ENCODE measurements at places on chromosomes 12 and 14.

- DNase-seq: no peak
Observed at GRCh38 chr14:61347826-61348443, 26.6 kb downstream of the PRKCH start.

- DNase-seq: no peak
Observed at GRCh38 chr12:6615802-6616201, 8.6 kb upstream of the CHD4 start.

DNA sequence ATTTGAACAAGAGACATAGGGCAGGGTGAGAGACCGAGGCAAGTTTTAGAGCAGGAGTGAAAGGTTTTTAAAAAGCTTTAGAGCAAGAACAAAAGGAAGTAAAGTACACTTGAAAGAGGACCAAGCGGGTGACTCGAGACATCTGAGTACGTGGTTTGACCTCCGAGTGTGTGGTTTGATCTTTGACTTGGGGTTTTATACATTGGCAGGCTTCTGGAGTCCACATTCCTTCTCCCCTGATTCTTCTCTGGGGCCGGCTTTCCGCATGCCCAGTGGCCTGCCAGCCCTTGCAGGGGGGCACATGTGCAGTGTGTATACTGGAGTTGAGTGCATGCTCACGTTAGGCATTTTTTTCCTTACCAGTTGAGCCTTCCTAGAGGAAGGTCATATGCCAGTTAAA, 96.3 kb downstream of the SLC15A4 start:
- DNase-seq: no peak

DNA sequence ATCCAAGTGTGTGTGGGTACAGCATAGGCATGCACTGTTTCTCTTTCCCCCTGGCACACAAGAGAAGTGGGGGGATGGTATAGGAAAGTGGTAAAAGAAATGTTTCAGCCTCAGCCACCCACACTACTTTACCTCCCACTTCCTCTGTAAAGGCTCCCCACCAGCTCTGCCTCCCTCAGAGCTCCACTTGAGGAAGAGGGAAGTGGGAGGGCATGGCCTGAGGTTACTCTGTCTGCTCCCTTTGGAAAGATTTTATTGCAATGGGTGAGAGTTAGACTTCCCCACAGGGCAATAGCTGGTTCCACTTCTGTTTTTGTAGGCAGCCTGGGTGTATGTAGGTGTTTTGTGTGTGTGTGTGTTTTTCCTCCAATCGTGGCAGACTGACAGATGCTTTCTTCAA, 145.3 kb downstream of the SSPN start:
- no peak for DNase-seq

DNA sequence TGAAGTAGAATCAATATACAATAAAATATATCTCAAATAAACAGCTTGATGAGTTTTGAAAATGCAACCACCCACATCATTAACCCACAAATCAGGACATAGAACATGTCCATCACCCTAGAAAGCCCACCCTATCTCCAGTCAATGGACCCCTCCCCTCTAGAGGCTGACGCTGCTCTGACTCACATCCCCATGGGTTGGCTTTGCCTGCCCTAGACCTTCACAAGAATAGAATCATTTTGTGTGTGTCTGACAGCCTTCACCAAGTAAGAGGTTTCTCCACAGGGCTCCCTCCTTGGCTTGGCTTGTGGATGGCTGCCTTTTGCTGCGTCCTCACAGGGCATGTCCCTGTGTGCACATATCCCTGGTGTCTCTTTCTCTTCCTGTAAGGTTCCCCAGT, 250.2 kb upstream of the RTL1 start:
- DNase-seq: no peak

DNA sequence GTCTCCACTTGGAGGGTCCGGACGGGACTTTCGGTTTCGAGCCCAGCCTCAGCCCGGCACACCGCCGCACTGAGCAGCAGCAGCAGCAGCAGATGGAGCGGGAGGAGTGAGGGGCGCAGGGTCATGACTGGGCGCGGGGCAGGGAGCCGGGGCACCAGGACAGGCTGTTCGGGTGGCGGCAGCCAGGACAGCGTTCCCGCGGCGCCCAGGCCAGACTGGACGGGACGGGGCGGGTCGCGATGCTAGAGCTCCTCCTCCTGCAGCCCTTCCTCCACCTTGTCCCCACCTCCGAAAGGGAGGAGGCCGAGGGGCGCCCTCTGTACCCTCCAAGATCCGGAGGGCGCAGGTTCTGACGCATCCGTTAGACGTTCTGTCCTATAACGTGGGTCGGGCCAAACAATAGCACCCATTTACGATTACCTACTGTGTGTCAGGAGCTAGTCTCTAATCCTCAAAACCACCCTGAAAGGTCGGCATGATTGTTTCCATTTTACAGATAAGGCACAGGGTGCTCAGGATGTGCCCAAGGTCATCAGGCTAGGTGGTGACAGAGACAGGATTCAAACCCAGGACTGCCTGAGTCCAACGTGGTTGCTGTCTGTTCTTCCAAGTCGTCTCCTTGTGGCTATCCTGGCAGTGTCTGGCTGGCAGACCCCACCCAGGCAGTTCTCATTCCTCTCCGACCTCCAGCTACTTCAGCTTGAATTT, at the start of gene FKBP11:
FKBP11 (minus strand) TSS at position 189 of the 708 bp plus-strand sequence; CDS start at position 125, 64 bp downstream.
- DNase-seq: peak; percentile 56

DNA sequence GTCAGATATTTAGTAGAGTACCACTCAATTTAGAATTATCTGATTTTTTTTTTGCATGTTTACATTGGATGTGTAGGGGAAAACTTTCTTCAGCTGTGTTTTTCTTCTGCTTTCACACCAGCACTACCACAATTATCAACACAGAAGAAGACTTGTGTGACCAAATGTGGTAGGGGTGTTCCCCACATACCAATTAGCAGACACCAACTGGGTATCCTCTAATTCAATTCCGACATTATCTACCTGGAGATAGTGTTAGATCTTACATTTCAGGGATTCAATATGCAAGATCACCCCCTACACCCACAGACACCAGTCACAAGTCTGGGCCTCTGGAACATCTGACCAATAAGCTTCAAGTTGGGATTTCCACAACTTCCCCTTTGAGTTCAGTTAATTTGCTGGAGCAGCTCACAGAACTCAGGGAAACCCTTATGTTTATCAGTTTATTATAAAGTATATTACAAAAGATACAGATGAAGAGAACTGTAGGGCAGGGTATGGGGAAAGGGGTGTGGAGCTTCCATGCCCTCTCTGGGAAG, 4.1 kb upstream of the KLRG1 start:
- DNase-seq: no peak

GRCh38 chr14:54364555-54365415, 32.0 kb upstream of the CDKN3 start:
- peak; percentile 58 for DNase-seq
